ENCODE measurements at places on chromosomes 4 and X.

- DNase-seq = no peak
Observed at GRCh38 chr4:96523611-96524010, 683.7 kb downstream of the PDHA2 start.

DNA sequence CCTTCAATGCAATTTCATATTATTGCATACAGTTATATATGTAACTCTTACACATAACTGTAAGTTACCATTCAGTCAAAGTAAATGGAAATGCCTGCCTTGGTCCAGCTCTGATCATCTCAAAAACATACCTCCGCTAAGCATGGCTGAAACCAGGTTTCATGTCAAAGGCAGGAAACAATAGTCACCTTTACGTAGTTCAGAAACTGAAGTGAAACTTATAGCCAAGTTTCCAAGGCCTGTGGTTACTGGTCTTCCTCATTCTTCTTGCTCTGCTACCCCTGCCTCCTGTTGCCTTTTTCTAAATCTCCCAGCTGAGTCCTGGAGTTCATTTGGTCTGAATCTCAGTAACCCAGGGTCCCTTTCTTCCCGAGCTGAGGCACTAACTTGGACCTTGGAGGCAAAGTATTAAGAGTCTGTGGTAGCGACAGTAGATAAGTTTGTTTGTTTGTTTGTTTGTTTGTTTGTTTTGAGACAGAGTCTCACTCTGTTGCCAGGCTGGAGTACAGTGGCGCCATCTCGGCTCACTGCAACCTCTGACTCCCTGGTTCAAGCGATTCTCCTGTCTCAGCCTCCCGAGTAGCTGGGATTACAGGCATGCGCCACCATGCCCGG is 30.8 kb downstream of the DAPP1 start:
- no peak for DNase-seq

DNA sequence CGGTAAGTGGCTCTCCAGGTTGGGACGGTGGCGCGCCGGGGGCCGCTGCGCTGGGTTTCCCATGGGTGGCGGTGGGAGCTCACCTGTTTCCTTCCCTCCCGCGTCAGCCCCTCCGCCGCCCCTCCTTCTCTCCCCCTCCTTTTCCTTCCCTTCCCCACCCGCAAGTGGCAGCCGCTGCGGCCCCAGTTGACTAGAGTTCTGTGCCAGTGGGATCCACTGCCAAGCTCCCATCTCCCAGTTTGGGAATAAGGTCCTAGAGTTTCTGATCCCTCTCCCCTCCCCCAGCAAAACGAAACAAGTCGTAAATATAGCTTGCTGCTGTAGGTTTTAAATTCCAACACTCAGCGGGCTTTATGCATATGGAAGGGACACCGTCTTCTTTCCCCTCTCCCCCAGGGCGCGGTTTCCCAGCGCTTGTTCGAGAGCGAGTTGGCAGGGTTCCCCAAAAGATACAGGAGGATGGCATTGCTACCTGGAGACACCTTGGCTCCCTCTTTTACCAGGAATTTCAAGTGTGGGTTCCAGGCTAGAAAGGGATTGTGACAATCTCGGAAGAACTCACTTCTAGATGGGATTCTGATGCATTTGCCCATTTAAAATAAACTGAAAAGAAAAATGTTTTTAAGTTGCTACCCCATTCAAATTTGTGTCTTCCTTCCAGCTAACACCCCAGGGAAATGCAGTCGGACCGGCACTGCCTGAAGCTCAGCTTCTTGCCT is 1.2 kb downstream of the TLL1 start:
- DNase-seq = no peak

DNA sequence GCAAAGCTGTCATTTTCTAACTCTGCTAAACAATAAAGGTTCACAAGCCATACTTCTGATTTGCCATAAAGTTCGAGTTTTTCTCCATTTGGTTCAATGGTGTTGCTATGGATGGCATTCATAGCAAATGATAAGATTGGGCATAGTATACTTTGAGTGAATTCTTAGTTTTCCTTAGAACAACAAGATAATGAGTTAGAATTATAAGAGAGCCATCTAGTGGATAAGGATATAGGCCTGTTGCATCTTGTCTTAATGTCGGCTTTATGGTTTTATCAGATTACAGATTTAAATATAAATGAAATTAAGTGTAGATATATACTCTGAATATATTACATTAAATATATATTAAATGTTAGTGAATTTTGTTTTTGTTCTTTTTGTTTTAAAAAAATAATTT is 644.6 kb downstream of the IL1RAPL1 start:
- DNase-seq = no peak

DNA sequence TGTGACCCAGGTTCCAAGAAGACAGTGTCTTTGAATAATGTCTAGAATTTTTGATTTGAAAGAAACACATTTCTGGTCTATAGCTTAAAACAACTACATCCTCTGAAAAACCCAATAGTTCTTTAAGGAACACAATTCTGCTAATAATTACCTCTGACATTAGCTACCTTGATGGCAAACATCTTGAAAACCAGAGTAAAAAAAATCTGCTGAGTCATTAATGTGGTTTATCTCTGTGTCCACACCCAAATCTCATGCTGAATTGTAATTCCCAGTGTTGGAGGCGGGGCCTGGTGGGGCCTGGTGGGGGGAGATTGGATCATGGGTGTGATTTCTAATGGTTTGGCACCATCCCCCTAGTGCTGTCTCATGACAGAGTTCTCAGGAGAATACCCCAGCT is 1233.8 kb downstream of the NLGN4X start:
- no peak for DNase-seq

GRCh38 chrX:101999644-102000539 is 68.1 kb upstream of the ZMAT1 start:
- no peak for DNase-seq

GRCh38 chr4:122041312-122041711 is 89.5 kb upstream of the TRPC3 start:
- DNase-seq = no peak

All from head of caudate nucleus (tissue), 42 donors.